GM06990 (cell line): ENCODE measurements at places on chromosomes 6 and 20.
A peak's percentile ranks its signal among the peaks of the same experiment; 100 is the strongest.

DNA sequence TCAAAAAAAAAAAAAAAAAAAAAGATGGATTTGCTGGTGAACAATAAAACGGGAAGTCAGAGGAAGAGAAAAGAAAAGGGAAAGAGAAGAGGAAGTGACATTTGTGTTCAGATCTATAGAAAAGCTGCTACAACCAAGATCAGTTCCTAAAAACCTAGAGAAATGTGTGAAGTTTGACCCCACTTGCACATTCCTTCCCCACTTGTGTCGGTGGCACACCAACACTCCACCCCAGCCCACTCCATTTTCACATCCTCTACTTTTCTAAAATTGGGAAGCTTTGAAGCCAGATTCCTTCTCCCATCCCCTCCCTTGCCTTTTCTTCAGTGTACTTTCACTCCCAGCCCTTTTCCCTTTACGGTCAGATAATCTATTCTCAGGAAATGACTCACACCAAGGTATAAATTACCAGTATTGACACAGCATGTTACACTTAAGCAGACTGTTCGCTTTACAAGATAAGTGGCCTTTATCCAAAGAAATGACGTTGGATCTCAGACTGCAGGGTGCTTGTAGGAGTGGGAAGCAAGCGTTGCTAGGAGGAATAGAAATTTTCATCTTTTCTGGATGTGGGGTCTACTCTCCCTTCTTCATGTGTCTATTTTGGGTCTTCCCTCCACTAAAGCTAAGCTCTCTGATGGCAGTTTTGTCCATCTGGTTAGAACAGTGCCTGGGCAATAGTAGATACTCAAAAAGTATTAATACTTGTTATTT, 92.5 kb upstream of the ADGRF1 start:
- no peak for DNase-seq

DNA sequence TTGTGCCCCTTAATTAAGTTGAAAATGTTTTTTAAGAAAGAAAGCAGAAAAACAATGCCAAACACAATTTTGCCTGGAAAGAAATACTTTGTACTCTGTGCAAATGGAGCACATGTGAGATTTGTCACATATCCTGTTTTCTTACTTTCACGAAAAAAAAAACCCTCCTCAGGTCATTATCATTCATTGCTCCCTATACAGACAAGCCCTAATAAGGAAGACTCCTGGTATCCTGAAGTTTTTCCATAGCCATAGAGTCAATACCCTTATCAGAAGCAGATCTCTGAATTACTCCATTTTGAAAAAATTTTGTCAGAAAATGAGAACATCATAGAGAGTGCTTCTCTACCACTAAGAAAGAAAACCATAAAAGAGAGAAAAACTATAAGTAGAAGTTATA, 14.0 kb upstream of the NT5E start:
- DNase-seq, result no peak

DNA sequence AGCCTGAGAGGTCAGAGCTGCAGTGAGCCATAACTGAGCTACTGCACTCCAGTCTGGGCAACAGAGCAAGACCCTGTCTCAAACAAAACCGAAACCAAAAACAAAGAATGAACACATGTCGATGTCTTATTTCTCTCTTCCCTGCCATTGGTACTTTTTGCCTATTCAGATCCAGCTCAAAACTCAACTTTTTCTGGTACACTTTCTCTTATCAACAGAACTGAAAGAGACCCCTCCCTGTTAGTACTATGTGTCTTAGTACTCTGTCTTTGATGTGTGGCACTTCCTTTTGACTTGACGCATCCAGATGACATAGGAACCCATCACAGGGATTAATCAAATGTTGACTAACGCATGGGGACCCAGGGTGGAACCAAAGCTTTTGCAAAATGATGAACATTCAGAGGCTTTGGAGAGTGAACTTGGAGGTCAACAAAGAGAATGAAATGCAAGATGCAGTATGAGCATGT, 44.8 kb downstream of the AKAP12 start:
- DNase-seq, result peak; percentile 17

- no peak for DNase-seq
Observed at GRCh38 chr20:31595654-31596411, 9.3 kb upstream of the ID1 start.

GRCh38 chr20:25054096-25054820, 3.7 kb downstream of the ACSS1 start:
- no peak for DNase-seq

GRCh38 chr20:58650776-58651558, at the start of gene STX16:
TSS of gene STX16 (plus strand) at chr20:58651283. CDS start at chr20:58652007, 724 bp downstream.
- peak; percentile 96 for DNase-seq

- DNase-seq, result no peak
Observed at GRCh38 chr6:89045011-89045387, 35.6 kb upstream of the PNRC1 start.

DNA sequence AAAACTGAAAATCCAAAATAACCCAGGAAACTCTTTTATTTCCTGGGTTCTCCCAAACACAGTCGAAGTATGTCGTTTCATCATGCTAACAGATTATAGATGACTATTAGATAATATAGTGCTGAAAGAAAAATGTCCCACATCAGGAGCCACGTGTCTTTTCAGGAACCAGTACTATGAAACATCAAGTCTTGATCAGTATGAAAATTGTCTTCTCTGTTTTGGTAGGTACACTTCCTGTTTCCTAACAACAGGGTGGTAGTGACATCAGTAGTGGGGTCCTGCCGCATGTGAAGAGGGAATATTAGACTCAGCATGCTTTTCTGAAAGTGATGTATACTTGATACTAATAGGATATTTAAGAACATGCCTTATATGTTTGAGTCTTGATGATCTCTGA, 136.7 kb downstream of the HIVEP1 start:
- DNase-seq, result no peak
